ENCODE measurements at places on chromosomes 7 and 10.

- DNase-seq, result no peak
Observed at GRCh38 chr10:110433740-110434139, 64.0 kb upstream of the DUSP5 start.

DNA sequence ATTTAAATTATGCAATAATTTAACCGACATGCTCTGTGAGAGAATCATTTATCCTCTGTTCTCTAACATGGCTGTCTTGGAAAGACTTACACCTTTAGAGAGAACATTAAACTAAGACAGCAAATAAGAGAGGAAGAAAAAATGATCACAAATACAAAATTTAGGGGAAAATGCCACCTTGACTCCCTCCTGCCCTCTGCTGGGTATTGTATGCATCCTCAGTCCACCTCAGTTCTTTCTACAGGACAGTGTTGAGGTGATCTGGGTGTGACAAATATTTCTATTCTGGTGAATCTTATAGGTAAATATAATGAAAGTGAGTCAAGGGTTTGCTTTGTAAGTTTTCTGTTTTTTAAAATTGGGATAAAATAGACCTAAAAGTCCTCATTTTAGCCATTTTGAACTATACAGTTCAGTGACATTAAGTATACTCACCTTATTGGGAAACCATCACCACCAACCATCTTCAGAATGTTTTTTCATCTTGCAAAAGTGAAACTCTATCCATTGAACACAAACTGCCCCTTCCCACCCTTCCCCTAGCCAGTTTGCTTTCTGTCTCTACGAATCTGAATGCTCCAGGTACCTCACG, 61.5 kb upstream of the ELMO1 start:
- no peak for DNase-seq

DNA sequence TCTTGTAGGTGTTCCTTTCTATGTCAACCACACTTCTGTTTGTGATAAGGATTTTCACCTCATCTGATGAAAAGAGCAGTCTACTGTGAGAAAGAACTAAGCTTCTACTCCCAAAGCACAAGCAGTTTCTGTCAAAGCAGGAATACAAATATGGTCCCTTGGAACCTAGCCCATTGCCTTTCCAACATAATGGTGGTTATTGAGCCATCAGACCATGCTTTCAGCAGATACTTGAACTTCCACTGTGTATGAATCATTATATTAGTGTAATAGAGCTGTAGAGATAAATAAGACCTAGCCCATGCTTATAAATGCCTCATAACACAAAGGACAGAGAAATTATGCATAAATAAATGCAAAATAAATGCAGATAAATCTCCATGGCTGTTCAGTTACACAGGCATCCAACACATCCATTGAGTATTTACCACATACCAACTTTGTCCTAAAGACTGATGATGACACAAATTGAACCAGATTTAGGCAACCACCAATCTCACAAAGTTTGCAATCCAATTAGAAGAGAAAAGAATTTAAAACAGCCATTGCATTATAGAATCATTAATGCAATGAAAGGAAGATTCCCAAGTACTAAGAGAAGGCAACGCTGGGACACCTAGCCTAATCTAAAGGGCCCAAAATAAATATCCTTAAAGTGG, 729.4 kb upstream of the C7orf33 start:
- DNase-seq, result no peak

GRCh38 chr7:128679920-128680319, 7.8 kb downstream of the GARIN1A start:
- DNase-seq, result no peak

DNA sequence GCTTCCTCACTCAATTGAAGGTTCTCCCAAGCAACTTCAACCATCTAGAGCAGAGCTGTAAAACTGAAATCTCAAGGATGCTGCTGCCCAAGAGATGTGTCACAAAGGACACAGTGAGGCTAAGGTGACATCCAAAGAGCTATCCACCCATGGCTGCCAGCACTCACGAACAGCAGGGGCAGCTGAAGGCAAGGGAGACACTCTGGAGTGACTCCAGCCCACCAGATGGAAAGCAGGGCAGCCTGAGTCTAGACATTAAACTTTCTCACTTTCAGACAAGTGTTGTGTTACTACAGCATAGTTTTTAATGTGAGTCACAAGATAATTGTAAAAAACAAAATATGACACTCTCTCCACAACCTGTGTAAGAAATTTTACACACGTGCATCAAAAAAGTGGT, 113.5 kb downstream of the LARP4B start:
- no peak for DNase-seq

DNA sequence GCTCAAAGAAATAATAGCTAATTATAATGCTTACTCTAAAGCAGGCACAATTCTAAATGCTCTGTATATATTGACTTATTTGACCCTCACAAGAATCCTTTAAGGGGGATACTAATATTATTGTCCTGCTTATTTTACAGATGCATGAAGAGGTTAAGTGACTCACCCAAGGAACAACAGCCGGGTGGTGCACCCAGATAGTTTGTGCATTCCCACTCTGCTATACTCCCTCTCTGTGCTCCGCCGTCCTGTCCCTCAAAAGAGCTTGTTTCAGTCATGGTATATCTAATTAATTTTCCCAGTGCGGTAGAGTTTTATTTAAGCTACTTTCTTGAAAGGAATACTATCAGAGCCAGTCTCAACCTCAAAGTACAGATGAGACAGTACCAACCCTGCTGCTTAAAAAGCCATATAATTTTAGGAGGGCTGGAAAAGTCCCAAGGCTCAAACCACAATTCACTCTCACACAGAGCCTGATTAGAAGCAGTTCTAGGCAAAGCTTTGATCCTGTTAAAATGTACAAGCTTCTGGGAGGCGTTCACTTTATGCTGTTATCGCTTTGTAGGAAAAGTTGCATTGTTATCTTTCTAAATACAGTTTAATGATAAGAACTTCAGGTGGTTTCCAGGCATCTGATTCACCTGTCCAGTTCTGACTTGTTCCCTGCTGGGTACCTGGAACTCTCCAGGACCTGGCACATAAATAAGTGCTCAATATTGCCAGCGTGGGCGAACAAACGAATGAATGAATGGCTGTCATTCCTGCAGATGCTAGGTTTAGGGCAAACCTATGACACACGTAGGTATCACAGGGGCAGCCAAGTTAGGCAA, 261.5 kb upstream of the KLF14 start:
- DNase-seq, result no peak

- DNase-seq, result no peak
Observed at GRCh38 chr10:109875828-109876821, 47.2 kb downstream of the XPNPEP1 start.

DNA sequence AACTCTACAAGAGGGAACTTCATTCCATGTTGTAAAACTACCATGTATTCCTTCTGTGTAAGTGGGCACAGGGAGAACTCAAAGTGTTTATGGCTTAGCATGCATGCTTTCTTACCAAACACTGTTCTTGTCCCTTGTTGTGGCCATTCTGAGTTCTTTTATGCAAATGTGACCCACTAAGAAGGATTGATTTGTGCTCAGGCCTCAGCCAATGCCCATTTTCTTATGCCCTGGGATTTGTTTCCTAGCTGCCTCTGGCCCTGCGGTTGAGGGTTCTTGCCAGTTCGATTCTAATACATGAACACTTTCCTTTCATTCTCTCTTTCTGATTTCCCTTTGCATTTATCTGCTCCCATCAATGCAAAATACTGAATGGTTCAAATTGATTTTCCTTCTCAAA, 316.7 kb downstream of the NRG3 start:
- DNase-seq, result no peak

GRCh38 chr7:123725586-123726171, 23.1 kb downstream of the WASL start:
- no peak for DNase-seq

DNA sequence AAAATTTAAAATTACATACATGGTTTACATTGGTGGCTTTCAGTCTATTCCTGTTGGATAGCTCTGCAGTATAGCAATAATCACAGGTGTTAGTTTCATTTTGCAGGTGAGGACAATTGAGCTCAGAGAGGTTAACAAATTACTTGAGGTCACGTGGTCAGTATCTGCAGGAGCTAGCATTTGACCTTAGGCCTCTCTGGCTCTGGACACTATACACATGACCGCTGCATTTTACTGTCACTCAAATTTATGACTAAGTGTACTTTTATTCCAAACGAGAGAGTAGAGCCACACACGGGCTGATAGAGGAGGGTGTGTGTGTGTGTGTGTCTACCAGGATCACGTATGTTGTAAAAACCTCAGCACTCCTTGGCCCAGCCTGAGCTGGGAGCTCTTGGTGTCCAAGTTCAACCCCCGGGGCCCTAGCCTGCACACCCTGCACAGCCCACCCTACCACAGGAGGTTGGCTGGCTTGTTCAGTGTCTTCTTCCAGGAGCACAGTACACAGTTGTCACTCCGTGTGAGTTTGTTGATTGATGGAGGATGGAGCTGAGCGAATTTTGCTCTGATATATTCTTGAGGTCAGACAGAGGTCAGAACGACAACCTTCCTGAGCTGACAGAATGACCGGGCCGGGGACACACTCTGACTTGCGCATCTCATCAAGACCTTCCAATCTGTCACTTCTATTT, 272.7 kb downstream of the GFRA1 start:
- no peak for DNase-seq

- DNase-seq, result no peak
Observed at GRCh38 chr10:14192746-14193145, 138.0 kb downstream of the FRMD4A start.

DNA sequence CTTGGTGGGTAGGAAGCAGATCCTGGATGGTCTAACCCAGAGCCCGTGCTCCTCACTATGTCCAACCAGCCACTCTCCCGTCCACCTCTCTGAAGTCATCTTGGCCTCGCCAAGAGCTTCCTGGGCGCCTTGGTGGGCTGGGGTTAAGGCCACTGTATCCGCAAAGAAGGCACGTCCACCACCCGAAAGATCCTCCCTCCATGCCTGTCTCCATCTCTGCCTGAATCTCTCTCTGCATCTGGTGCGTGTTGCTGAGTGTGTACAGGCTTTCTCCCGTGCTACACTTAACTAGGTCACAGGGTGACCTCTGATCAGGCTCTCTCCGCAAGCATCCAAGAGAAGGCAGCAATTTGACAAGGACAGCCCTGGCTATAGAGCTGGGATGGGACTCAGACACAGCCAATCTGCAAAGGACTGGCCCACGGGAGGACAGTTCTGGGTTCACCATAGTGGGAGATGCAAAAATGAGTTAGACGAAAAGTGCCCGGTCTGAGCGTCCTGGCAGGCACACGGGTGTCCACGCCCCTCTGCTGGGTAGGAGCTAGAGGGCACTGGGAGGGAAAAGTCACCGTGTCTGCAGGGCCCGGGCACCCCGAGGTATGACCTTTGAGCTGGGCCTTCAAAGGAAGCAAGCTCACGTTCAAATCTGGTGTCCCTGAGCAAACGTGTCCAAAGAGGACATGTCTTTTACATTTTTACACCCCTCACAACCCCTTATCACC, 9.4 kb upstream of the RFC2 start:
- no peak for DNase-seq

- no peak for DNase-seq
Observed at GRCh38 chr10:28592953-28593352, 60.0 kb downstream of the WAC start.

DNA sequence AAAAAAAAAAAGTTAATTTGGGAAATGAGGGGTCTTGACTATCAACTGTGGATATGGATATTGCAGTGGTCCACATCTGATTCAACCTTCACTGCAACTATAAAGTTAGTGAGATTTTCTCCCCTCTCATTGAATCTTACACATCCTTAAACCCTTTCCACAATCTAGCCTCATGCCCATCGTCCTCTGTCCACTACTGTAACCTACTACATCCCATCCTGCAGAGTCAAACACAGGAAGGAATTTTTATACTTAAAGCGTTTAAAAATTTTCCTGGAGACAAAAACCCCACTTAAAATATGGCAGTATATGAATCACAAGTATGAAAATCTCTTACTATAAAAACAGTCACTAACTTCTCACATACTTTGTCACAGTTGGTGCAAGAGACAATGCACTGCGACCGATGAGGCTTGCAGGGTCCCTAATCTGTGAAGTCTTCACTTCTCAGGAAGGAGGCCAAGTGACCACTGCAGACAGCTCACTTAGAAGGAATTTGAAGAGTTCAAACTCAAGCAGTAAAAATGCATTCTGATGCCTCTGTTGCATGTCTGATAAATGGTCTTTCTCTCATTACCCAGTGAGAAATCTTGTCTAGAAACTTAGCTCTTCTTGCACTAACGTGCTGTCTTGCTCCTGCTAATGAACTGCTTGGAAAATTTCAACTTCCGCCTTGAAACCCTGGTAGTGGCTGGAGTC, 50.3 kb upstream of the ST8SIA6 start:
- no peak for DNase-seq

DNA sequence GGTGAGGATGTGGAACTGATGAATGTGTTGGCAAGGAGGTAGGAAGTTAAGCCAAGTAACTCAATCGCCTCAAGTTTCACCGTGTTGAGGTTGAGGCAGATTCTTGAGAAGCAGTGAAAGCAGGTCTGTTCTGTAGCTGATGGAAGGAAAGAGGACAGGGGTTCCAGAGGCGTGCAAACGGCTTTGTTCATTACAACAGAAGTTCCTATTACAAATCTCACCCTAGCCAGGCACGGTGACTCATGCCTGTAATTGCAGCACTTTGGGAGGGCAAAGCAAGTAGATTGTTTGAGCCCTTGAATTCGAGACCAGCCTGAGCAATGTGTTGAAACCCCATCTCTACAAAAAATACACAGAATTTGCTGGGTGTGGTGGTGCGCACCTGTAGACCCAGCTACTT, 36.9 kb upstream of the PTF1A start:
- DNase-seq, result no peak

DNA sequence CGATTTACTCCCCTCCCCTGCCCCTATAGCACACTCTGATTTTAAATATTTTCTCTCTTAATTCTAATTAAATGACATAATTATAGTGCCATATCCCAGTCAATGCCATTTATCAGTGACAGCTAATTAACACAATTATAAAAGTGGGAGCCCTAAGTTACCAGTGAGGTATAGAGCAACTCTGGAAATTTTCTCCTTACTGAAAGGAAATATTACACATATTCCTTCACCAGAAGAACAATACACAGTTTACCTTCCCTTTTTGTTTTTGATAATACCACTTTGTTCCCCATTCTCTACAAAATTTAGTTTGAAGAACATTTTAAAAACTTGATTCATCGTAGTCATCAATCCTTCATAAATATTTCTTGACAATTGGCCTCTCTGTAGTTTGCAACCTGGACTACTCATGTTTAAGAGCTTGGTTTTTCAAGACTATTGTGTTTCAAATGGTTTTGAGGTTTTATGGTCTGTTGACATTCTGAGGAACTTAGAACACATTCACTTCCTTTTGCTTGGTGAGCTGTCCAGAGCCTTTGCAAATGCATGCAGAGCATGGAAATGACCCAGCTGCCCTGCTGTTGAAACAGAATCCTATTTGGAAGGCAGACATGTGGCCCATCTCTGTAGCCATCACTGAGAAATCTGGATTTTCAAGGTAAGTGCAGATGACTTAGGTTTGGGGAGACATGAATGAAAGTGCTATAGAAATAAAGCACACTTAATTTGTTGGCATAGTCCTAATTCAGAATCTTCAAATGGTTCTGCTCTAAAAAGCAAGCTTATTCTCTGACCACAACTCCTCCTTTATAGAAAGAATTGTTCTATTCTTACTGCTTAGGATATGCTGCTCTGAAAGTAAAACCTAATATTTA, at the start of gene GPR141:
Gene GPR141, plus strand, starts transcription at position 521 of the 875 bp plus-strand sequence. CDS start 56,628 bp downstream, outside the sequence.
- no peak for DNase-seq

GRCh38 chr10:5092848-5093790, 1.1 kb upstream of the AKR1C3 start:
- DNase-seq, result no peak
